Mucosa of gallbladder (tissue), 1 donor: ENCODE measurements at places on chromosomes 4 and X. TPM values are rescaled to one million over a fixed set of nuclear protein-coding genes. Genes with fewer than 3 reads are reported as not detected.

Gene XAGE1A
- total RNA-seq: not detected

DNA sequence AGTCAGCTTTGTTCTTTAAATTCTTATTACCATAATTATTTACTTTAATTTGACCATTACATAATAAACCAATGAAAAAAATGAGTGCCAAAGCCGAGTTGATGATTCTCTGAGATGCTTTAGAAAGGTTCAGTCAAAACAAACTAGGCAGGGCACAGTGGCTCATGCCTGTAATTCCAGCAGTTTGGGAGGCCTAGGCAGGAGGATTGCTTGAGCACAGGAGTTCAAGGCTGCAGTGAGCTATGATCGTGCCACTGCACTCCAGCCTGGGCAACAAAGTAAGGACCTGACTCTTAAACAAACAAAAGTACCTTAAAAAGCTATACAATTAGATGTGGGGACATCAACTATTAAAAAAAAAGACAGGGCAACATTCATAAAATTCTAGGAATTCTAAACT, 75.0 kb downstream of the AFAP1 start:
- DNase-seq: no peak

DNA sequence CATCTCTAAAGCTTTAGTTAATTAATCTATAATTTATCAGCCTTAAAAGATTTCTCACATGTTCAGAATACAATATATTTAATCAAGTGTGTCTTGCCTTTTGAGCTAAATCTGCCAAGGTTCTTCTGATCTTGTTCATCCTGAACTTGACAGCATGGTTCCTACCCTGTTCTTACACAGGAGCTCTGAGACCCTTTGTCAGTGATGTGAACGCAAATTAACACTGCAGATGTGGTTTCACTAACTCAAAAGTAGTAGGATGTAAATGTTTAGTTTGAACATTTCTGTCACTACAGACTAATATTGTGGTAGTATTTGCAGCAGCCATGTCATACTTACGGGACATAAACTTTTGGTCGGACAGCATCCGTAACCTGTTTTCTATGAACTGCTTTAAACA, 59.4 kb downstream of the SMARCAD1 start:
- DNase-seq: no peak

- no peak for DNase-seq
Observed at GRCh38 chrX:149497626-149498025, 7.5 kb downstream of the IDS start.

DNA sequence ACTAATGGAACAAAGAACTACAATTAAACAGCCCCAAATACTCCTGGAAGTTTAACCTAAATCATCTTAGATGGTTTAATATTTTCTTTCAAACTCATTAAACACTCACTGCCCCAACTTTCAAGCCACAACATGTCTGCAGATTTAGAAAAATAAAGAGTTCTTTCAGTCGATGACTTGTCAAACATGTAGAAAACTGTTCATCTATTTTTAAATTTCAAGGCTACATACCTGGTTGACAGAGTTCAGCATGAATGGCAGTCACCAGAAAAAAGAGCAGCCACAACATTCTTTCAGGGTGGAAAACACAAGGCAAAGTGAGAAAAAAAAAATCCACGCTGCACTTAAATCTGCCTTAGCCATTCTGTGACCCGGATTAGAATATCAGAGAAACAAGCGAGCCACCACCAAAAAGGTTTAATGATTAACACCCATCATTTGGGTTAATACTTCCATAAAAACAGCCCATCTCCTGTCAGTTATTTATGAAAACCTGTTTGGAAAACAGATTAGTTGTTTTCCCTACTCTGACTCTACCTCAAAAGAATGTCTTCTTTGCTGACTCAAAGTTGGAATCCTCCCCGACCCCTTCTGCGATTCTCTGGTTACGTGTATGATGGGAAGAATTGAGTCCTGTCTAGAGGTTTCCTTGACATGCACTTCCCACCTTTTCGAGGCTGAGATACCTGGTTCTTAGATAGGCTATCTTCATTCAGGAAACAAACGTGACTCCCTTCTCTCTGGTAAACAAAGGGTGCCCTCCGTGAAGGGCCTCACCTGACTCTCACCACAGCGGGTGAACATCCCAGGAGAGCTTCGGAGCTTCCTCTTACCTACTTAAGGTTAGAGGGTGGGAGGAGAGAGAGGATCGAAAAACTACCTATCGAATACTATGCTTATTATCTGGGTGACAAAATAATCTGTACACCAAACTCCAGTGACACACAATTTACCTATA, at the start of gene CLTRN:
TSS of gene CLTRN (minus strand) at position 319 of the 958 bp plus-strand sequence. CDS start at position 289, 30 bp downstream.
- DNase-seq: no peak

GRCh38 chr4:76729460-76729859, 168.5 kb downstream of the SOWAHB start:
- DNase-seq: no peak

DNA sequence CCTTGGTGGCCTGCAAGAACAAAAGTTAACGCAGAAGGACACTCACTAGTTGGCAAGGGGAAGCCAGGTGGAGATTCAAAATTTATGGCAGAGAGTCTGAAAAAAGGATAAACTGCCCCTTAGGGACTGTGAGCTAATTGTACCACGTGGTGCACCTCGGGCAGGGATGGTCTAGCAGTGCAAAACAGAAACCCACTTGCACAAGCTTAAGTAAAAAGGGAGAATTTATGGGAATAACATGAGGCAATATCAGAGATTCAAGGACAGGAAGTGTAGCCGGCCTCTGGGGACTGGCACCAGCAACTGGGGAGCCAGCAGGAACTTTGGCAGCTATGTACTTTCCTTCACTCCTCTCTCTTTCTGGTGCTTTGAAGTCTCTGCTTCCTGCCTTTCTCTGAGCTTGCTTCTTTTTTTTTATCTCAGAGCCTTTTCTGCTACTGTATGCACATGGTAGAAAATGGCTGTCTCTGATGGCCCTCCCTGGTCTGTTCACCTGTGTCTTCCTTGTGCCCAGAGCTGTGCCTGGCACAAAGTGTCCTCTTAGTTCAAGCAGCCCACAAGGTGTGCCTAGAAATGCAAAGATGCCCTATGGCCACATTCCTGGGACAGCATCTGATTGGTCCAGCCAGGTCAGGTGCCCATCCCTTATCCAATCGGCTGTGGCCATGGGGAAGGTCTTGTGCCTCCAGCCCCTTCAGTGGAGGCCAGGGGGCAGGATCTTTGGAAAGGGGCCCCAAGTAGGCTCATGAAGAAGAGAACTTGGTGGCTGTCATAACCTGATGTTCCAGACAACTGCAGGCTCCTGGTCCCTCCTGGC, 114.8 kb upstream of the ATP6AP2 start:
- DNase-seq: no peak
